Activated gamma-delta T cell treated with anti-CD3 and anti-CD28 coated beads, Interleukin-2, amount 50 U/mL, for 16 hours (primary cell): ENCODE measurements at places on chromosomes 4 and X.

GRCh38 chr4:16750882-16751642 lies 147.4 kb downstream of the LDB2 start:
- DNase-seq = no peak

GRCh38 chrX:148161701-148162100 lies 180.6 kb downstream of the FMR1NB start:
- no peak for DNase-seq

DNA sequence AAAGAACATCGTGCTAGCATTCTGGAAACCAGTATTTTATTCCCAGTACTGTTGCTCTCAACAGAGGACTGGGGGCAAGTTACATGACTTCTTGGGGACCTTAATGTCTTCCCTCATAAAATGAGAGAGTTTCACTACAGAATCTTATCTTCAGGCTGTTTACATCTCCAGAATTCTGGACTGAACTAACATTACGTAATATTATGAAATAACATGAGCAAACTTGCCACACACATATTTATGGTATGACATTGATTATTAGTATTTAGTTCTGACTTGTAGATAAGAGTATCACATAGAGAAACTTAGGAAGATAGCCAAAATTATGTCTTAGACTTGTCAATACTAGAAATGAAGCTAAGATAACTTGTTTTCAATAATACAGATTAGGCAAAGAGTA lies 68.0 kb downstream of the NFKB1 start:
- no peak for DNase-seq

DNA sequence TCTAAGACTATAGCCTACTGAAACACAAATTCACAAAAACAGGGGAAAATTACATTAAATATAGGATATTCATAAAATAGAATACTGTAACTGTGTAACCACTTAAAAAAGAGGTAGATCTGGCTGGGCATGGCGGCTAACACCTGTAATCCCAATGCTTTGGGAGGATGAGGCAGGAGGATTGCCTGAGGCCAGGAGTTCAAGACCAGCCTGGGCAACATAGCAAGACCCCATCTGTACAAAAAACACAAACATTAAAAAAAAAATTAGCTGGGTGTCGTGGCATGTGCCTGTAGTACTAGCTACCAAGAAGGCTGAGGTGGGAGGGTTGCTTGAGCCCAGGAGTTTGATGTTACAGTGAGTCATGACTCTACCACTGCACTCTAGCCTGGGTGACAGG lies 33.4 kb downstream of the RPS6KA3 start:
- no peak for DNase-seq

DNA sequence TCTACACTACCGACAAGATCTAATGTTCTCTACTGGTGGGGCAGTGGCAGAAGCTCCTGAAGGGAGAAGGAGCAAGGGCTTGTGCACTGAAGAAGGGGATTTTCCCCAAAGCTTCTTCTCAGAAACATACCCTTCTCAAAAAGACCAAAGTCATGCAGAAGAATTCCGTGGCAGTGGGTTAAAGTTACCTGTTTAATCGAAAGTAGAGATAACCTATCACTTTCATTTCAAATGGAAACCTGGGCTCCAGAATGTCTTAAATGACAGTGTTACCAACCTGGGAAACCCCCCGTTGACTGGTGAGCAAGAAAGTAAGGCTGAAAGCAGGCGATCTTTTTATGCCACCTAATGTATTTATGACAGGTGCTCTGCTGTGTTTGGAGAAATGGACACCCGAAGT lies 92.5 kb upstream of the TEX13D start:
- no peak for DNase-seq

GRCh38 chrX:149073479-149073878 lies 431.6 kb downstream of the IDS start:
- no peak for DNase-seq

- DNase-seq = no peak
Observed at GRCh38 chrX:124467202-124467601, 120.8 kb downstream of the SH2D1A start.

DNA sequence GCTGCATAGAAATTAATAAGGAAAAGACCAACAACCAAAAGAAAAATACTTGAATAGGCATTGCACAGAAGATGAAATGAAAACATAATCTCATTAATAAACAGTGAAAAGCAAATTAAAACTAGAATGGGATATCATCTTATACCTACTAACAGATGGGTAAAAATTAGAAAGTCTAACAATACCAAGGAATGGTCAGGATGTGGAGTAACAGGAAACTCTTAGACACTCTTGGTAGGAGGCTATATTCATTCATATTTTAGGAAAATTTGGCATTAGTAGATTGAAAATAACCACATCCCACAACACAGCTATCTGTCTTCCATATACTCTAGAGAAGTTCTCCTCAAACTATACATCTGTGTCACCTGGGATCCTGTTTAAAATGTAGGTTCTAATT lies 36.3 kb downstream of the SEC24B start:
- DNase-seq = no peak

- no peak for DNase-seq
Observed at GRCh38 chr4:110998320-110998719, 375.4 kb upstream of the PITX2 start.

- no peak for DNase-seq
Observed at GRCh38 chr4:74118600-74119338, 19.8 kb upstream of the CXCL2 start.

DNA sequence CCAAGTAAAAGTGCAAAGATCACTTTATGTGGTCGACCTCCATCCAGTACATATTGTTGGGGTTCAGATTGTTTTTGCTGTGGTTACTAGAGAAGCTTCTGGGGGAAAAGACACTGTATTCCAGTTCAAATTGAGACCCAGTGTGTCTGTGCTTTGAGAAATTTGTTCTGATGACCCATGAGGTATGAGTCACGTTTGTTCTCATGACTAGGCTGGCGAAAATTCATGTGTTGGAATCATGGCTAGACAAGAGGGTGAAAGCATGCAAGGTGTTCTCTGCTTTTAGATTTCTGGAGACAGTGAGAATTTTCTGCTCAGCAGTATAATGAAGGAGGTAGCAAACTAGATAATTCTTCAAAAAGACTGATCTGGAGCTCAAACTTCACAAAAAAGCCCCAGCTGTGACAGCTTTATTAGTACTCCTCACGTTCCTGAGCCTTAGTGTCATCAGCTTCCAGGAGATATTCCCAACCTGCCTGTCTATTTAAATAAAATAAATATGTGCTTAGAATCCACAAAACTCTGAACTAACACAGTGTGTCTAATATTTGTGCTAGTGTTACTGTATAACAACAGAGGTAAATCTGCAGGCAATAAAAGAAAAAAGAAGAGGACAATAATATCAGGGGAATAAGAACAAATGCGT lies 24.4 kb upstream of the FAM47B start:
- DNase-seq = no peak

DNA sequence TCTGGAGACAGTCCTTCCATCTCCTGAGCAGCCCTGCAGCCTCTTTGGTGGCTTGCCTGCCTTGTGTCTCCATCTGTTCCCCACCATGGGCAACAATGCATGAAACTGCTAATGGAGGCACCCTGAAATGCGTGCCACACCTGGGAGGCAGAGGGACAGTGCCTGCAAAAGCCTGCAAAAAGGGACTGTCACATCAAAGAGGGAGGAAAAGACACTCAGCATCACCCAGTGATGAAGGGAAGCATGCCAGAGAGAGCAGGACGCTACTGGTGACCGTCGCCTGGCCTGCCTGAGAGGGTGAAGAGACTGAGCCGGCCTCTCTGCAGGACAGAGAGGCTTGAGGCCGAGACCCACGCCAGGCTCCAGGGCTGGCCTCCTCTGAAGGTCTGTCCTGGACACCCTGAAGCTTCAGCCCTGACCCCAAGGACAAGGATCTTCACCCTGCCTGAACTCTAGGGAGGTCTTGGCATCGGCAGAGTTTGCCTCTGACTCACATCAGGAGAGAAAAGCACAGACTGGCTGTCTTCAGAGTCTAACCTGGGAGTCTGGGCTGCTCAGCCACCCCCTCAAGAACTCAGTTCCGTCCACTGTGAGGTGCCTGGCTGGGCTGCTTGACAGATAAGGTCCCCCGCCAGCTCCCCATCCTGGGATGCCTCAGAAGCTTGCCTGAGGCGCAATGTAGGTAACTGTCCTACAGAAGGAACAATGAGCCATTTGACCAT lies 8.1 kb downstream of the ACSL1 start:
- DNase-seq = no peak

DNA sequence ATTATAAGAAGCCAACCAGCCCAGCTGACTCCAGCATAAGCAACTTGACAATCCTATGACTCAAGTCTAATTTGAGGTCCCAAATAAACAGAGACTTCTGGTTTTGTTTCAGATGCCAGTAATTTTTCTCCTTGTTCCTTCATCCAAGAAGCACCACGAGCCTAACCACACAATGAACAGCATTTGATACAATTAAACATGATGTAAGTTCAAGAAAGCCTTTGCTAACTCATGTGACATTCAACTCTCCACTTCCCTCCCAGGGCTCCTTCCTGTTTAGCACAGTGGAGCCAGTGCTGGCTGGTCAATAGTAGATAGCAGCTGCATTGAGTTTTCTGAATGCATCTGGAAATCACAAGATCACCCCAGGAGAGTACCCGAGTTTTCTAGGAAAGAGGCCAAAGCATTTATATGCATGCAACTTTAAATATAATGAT lies 206.3 kb downstream of the ARHGAP24 start:
- no peak for DNase-seq

DNA sequence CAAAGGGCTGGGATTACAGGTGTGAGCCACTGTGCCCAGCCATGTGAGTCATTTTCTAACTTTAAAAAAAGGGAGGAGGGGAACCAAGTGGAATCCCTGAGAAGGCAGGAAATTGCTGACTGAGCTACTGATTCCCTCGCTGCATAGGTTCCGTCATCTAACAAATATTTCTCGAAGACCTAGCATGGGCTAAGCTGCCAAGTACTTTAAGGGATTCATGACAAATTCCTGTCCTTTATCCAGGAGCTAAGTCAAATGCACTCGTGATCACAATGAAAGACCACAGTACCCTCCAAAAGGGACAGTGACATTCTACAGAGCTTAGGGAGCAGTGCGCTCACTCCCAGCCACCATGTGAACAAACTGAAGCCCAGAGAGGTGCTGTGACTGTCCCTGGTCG lies 33.2 kb upstream of the MAN2B2 start:
- DNase-seq = no peak

- DNase-seq = no peak
Observed at GRCh38 chr4:64598066-64598465, 188.8 kb upstream of the TECRL start.

GRCh38 chr4:174213731-174214100 lies 69.8 kb downstream of the FBXO8 start:
- DNase-seq = no peak

- DNase-seq = no peak
Observed at GRCh38 chr4:166989886-166990285, 244.4 kb downstream of the SPOCK3 start.

DNA sequence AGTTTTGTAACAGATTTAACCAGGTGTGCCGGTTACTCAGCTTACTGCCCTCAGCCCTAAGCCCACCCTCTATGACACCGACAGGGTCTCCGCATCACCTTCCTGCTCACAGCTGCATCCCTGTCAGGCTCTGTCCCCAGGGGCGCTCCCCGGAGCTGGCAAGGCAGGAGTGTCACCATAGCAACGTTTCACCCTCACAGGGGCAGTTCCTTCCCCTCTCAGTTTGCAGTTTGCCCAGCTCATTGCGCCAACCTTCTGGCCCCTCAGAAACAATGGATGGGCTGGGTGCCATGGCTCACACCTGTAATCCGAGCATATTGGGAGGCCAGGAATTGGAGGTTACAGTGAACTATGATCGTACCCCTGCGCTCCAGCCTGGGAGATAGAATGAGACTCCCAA lies 42.6 kb downstream of the RGS12 start:
- no peak for DNase-seq

DNA sequence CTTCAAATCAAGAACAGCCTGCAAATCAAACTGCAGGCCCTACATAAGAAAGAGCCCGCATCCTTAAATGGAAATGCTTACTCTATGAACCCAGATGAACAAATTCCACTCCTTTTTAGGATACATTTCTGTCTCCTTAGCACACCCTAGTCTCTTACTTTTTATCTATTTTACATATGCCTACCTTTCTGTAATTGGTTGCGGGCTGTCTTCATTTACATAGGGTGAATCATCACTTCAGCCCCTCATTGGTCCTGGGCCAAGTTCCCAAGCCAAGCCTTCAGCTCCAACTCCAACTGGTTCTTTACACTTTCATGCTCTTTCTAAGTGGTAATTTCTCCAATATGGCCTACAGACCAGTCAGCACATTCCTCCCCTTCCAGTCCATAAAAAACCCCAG lies 219.3 kb downstream of the TRAM1L1 start:
- no peak for DNase-seq

DNA sequence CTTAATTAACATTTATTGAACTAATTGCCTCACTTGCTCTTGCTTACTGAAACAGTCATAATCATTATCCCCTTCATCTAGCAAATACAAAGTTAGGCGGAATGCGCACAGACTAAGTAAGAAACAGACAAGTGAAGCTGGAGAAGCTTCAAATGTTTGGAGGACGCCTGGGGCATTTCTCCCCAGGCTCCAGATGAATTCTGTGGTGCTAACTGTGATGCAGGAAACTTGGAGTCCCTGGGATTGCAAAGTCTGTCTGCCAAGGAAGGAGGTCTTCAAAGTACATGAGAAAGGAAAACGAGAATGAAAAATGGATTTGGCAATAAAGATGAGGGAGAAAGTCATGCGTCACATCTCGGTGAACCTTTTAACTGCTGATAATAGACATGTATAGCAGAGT lies 23.6 kb upstream of the MFAP3L start:
- DNase-seq = no peak

GRCh38 chr4:70895811-70896491 lies 6.2 kb upstream of the MOB1B start:
- DNase-seq = no peak

GRCh38 chr4:83335701-83336100 lies 1.1 kb upstream of the HPSE start:
- no peak for DNase-seq

GRCh38 chr4:110046588-110047049 lies 133.9 kb downstream of the EGF start:
- no peak for DNase-seq

- DNase-seq = no peak
Observed at GRCh38 chrX:25548811-25549210, 533.0 kb upstream of the ARX start.

- no peak for DNase-seq
Observed at GRCh38 chrX:27918799-27919198, 62.5 kb downstream of the DCAF8L1 start.

DNA sequence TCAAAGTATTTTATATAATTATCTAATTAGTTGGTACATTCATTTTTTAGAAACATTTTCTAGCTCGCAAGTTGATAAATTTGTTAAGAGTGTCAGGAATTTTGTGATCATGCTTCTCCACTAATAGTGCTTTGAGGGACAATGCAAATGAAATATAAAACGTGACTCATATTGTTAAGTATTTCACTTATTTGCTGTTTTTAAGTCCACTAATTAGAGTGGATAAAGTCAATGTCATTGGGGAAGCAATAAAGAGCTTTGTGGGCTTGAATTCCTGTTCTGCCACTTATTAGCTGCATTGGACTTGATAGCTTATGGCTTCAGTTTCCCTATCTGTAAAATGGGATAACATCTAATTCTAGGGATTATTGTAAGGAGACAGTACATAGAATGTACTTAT lies 26.5 kb upstream of the ANAPC4 start:
- DNase-seq = no peak

- no peak for DNase-seq
Observed at GRCh38 chr4:139227729-139228404, 50.8 kb upstream of the ELF2 start.
